Adrenal gland (tissue), 19 donors: ENCODE measurements at places on chromosomes 16 and 17. TPM values are rescaled to one million over a fixed set of nuclear protein-coding genes. Genes with fewer than 3 reads are reported as not detected.

DNA sequence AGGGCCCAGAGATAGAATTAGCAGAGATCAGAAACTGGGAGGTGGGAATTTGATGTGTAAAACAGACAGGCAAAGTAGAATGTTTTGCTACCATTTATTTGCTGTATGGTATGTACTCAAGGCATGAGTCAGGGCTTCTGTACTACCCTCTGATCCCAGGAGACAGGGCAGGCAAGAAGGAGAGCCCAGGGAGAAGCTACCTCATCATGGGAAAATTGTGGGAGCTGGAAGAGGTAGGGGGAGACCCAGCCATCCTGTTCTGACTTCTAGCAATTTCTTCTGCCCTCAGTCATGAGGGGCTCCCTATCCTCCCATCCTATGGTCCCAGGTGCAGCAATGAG, 1.7 kb upstream of the PIGS start:
- no peak overlapping the region for H3K27ac ChIP-seq
- no peaks in the 10 kb centered on the region for H3K36me3 ChIP-seq
- peaks cover 13% of the 10 kb centered on the region for H3K4me1 ChIP-seq

ZNF423 gene
- 2.3 TPM for polyA plus RNA-seq

KRT14 gene
- not detected for polyA plus RNA-seq

GDPD1 gene
- polyA plus RNA-seq: 0.54 TPM

- H3K4me1 ChIP-seq: no peaks in the 10 kb centered on the region
- H3K4me3 ChIP-seq: no peak overlapping the region
- H3K27ac ChIP-seq: no peak overlapping the region
- DNase-seq: peak; percentile 49
- no peaks in the 10 kb centered on the region for H3K36me3 ChIP-seq
Observed at GRCh38 chr16:65782611-65783600, 583.6 kb upstream of the CDH5 start.

CLDN9 gene
- polyA plus RNA-seq: not detected

DNA sequence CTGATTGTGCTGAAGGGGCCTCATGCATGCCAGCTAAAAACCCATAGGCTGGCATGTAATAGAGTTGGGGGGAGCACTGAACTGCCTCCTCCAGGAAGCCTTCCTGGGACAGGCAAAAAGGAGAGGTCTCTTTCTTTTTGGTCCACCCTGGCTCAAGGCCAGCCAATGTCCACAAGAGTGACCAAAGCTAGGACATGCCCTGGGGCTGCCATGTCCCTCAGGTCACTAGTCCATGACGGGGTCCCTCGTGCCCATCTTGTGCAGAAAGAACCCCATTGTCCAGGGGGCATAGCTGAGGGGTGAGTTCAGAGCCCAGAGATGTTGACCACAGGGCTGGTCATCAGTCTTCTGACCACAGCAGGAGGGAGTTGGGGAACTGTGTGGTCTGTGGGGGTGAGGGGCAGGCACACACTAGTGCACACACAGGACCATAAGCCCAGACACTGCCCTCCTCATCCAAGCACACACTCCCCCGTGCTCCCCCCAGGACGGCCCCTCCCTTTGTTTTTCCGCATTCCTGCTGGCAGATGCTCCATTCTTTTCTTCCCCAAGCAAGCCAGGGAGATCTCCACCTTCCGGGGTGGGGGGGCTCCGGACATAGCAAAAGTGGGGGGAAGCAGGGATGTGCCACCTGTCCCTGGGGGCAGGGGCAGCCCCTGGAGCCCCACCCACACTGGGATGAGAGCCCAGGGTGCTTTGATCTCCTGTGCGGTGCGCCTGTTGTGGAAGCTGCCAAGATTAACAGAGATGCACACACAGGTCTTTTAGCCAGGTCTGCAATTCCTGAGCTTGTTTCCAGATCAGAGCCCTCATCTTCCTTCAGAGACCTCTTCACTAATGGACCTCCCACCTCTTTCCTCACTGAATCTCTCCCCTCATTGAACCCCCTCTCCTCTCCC, 25.2 kb upstream of the PHB1 start:
- H3K27ac ChIP-seq: no peak overlapping the region
- peaks cover 14% of the 10 kb centered on the region for H3K27me3 ChIP-seq
- no peaks in the 10 kb centered on the region for H3K4me1 ChIP-seq
- no peak overlapping the region for H3K4me3 ChIP-seq
- no peak for DNase-seq

DNA sequence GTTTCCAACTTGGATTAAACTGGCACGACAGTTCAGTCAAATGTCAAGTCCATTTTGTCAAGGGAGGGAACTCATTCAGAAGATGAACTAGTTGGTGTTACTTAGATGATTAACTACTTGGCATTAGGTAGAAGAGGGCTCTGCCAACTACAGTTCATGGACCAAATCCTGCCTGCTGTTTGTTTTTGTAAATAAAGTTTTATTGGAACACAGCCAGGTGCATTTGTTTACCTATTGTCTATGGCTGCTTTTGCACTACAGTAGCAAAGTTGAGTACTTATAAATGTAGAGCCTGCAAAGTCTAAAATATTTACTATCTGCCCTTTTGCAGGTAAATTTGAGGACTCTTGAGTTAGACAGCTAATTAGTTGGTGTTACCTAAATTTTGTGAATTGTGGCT, 410.0 kb downstream of the MAF start:
- no peaks in the 10 kb centered on the region for H3K27me3 ChIP-seq
- H3K36me3 ChIP-seq: no peaks in the 10 kb centered on the region
- H3K4me1 ChIP-seq: no peaks in the 10 kb centered on the region

TNFAIP1 gene
- 17.2 TPM for polyA plus RNA-seq

C16orf46 gene
- polyA plus RNA-seq: 0.59 TPM

DNA sequence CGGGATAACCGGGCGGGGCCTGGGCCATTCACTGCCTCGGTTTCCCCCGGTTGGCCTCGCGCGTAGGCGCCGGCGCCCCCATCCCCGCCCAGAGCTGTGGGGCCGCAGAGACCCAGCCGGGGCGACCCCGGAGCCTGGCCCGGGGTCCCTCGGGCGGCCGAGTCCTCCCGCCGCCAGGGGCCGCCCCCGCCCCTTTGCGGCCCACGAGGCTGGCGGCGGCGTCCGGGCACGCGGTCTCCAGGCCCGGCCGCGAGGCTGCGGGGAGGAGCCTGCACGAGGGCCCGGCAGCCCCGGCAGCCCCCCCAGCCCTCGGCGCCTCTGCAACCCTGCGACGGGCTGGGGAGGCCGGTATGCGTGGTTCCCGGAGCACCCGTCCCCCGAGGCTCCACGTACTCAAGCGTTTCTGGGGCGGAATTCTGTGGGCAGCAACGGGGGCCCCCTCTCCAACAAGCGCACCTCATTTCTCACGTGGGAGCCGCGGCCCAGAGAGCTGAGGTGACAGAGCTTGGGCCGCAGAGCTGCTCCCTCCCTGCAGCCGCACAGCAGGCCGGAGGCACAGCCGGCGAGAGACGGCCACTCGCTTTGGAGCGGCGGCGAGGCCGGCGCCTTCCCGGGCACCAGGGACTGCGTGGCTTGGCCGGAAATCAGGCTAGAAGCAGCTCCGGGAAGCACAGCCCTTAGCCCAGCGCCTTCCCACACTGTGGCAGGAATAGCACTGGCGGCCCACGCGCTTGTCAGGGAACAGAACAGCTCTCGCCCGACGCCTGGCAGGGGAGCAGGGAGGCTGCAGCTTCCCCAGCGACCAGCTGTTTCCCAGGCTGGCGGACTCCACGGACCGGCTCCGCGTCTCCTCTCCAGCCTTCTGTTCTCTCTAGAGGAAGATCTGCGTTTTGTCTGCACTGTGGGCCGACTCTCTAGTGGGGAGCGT, 867 bp upstream of the LIMD2 start:
- peaks cover 15% of the 10 kb centered on the region for H3K4me1 ChIP-seq
- peaks cover 18% of the 10 kb centered on the region for H3K36me3 ChIP-seq
- H3K27ac ChIP-seq: peak overlapping the region; percentile 50
- peak overlapping the region; percentile 13 for H3K4me3 ChIP-seq
- peak; percentile 49 for DNase-seq

DNA sequence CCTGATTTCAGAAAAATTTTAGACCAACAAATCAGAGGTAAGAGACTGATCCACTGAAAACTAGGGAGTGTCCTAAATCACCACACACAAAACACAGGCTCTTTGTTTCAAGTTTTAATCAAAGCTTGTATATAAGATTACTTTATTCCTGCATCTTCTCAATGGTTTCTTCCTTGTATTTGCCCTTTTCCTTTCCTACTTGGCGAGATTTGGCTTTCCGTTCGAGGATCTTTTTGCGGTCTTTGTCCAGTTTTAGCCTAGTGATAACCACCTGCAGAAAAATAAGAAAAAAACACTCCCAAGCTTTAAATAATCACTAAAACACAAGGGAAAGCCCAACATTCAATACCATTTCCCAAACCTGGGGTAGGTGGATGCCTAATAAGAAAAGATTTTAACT, 918 bp upstream of the KRABD2 start:
- no peak overlapping the region for H3K4me3 ChIP-seq
- H3K27me3 ChIP-seq: no peaks in the 10 kb centered on the region
- no peaks in the 10 kb centered on the region for H3K36me3 ChIP-seq
- peaks cover 55% of the 10 kb centered on the region for H3K4me1 ChIP-seq

GRCh38 chr16:66502020-66502913, 47.7 kb downstream of the TK2 start:
- H3K4me1 ChIP-seq: peaks cover 10% of the 10 kb centered on the region
- H3K27me3 ChIP-seq: no peaks in the 10 kb centered on the region
- no peaks in the 10 kb centered on the region for H3K36me3 ChIP-seq
- DNase-seq: peak; percentile 90

SLC52A1 gene
- not detected for polyA plus RNA-seq

DNA sequence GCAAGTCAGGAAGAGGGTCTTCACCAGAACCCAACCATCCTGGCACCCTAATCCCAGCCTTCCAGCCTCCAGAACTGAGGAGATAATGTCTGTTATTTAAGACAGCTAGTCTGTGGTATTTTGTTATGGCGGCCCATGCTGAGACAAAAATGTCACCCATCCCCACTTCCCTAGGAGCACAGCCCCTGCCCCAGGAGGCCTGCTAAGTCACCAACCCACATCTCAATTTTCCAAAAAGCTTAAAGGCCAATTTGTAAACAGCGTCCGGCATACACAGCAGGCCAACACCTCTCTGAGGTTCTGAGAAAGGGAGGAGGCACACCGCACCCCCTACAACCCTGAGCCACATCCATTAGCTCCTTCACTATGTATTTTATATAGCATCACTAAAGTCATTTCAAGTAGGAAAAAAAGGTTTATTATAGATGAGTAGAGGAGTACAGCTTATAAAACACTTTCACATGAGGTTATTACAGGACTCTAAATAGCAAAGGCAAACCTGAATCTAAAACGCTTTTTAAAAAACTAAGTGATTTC, 6.9 kb downstream of the TMEM170A start:
- H3K27ac ChIP-seq: no peak overlapping the region
- no peaks in the 10 kb centered on the region for H3K36me3 ChIP-seq
- no peak overlapping the region for H3K4me3 ChIP-seq
- peaks cover 24% of the 10 kb centered on the region for H3K4me1 ChIP-seq
- no peaks in the 10 kb centered on the region for H3K27me3 ChIP-seq

- no peaks in the 10 kb centered on the region for H3K4me1 ChIP-seq
- H3K27me3 ChIP-seq: no peaks in the 10 kb centered on the region
- no peak overlapping the region for H3K4me3 ChIP-seq
Observed at GRCh38 chr16:23998771-23999170, 163.0 kb downstream of the PRKCB start.

CTRB1 gene
- polyA plus RNA-seq: 2.0 TPM

DNA sequence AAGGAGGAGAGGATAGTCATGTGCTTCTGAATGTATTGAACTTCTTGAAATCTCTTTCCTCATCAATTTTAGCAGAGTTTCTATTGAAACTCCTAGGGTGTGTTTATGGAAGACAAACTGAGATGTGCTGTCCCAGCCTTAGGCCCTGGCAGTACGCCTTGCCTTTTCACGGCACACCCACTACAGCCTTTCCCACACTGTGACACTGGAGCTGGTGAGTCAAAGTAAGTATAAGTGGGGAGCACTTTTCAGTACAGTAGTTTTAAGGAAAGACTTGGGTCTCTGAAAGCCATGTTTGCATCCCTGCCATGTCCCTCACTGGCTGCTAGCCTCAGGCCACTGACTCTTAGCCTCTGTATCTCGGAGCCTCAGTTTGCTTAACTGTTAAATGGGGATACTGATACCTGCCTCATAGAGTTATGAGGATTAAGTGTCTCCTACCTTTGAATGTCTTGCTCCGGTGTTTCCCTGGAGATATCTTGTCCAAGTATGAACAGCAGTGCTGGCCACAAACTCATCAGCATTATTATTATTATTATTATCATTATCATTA, 144.7 kb upstream of the CRHR1 start:
- DNase-seq: no peak
- no peaks in the 10 kb centered on the region for H3K4me1 ChIP-seq
- no peaks in the 10 kb centered on the region for H3K36me3 ChIP-seq
- H3K27me3 ChIP-seq: no peaks in the 10 kb centered on the region

NPIPB2 gene
- polyA plus RNA-seq: 10.0 TPM

- no peak for DNase-seq
- H3K4me1 ChIP-seq: no peaks in the 10 kb centered on the region
- no peak overlapping the region for H3K27ac ChIP-seq
- H3K4me3 ChIP-seq: no peak overlapping the region
Observed at GRCh38 chr16:53175118-53175517, 120.3 kb downstream of the CHD9 start.

CTRB2 gene
- not detected for polyA plus RNA-seq

- no peaks in the 10 kb centered on the region for H3K4me1 ChIP-seq
- H3K36me3 ChIP-seq: no peaks in the 10 kb centered on the region
- no peak overlapping the region for H3K27ac ChIP-seq
- H3K27me3 ChIP-seq: peaks cover 7% of the 10 kb centered on the region
- DNase-seq: no peak
Observed at GRCh38 chr16:88549671-88550245, 20.4 kb upstream of the ZC3H18 start.

DNA sequence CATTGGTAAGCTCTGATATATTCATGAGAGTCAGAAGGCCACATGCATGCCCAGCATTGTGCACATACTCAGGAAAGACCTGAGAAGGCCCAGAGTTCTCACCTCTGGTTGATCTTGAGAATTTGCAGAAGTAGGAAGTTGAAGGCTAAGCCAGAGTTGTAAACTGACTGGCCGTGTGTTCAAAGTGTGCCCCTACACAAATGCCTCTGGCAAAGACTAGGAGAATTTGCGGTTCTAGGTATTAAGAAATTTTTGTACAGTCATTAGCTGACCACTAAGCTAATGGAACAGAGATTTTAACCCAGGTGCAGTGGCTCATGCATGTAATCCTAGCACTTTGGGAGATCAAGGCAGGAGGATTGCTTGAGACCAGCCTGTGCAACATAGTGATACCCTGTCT, 25.0 kb downstream of the FBXL20 start:
- no peak overlapping the region for H3K4me3 ChIP-seq
- peaks cover 18% of the 10 kb centered on the region for H3K4me1 ChIP-seq
- no peaks in the 10 kb centered on the region for H3K27me3 ChIP-seq
- no peak overlapping the region for H3K27ac ChIP-seq
- no peaks in the 10 kb centered on the region for H3K36me3 ChIP-seq

DNA sequence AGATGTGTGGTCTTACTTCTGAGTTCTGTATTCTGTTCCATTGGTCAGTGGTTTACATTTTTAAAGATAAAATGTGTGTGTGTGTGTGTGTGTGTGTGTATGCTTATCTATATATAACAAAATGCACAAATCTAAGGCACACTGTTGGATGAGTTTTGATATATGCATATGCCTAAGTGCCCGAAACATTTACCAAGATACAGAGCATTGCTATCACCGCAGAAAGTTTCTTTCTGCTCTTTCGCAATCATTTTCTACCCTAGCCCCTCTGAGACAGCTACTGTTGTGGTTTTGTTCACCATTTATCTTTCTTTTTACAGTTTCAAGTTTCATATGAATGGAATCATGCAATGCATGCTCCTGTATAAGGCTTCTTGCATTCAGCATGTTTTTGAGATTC, 97.0 kb downstream of the MRTFB start:
- H3K27me3 ChIP-seq: no peaks in the 10 kb centered on the region
- no peak overlapping the region for H3K27ac ChIP-seq
- no peaks in the 10 kb centered on the region for H3K4me1 ChIP-seq
- no peak for DNase-seq

GRCh38 chr16:84742641-84743092, 42.9 kb downstream of the USP10 start:
- no peak overlapping the region for H3K4me3 ChIP-seq
- H3K27ac ChIP-seq: no peak overlapping the region
- H3K27me3 ChIP-seq: no peaks in the 10 kb centered on the region
- H3K4me1 ChIP-seq: no peaks in the 10 kb centered on the region
- no peaks in the 10 kb centered on the region for H3K36me3 ChIP-seq
